ENCODE measurements at places on chromosomes 6 and 20. TPM values are rescaled to one million over a fixed set of nuclear protein-coding genes. Genes with fewer than 3 reads are reported as not detected.

DNA sequence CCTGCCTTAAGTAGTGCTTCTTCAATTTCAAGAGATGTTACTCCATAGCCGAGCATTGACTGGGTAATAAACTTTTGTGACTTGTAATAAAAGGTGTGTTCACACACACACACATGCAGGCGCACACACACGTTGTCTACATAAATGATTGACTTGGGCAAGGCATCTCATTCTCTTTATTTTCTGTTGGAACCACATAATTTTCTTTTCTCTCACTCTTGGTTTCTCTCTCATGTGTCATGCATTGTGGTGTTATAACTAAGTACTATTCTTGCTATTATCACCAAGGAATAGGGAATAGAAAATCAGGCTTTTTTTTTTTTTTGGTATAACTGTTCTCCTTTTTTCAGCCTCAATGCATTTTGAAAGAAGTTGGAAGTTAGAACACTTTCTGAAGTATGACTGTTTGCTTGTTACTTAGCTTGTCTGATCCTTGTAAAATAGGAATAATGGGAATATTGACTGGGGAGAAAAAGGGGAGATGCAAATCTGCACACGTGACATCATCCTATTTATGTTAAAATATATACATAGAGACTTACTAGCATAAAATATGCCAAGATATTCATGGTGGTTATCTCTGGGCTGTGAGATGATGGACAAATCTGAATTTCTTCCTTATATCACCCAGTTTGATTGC, 26.1 kb upstream of the CD83 start:
- no peak for DNase-seq

GRCh38 chr20:62886709-62887058, 25.1 kb upstream of the TCFL5 start:
- no peak for DNase-seq

- DNase-seq = no peak
Observed at GRCh38 chr20:32678948-32679347, 5.2 kb upstream of the C20orf203 start.

DNA sequence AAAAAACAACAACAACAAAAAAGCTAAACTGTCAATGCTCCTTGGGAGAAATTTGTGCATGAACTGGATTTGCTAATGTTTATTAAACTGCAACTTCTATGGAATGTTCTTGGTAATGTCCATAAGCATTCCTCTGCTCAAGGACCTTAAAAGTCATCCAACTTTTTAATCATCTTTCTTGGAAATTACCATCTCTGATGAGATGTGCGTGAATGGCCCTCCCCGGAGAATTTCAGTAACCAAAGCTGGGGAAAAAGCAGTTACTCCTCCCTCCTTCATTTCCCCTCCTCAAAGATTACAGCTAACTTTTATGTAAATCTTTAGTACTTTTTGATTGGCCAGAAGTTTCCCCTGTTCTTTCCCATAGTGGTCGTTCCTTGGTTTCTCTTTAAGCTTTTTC, 5.2 kb downstream of the TBCC start:
- no peak for DNase-seq

DNA sequence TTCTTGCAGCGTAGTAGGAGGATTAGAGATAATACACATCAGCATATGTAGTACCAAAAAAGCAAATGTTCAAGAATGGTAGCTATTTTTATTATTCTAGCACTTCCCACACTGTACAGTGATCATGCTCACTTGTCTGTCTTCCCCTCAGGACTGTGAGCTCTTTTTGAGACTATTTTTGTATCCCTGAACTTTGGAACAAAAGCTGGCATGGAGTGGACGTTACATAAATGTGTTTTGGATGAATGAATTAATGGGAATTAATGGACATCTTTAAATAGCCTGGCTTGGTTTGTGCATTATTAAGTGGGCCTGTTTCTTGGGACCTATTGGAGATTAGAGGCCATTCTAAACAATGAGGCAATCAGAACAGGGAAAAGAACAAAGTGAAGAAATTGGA, 243.7 kb downstream of the CD83 start:
- DNase-seq = no peak

- peak; percentile 67 for DNase-seq
Observed at GRCh38 chr6:166313255-166314070, 5.3 kb upstream of the PRR18 start.

DNA sequence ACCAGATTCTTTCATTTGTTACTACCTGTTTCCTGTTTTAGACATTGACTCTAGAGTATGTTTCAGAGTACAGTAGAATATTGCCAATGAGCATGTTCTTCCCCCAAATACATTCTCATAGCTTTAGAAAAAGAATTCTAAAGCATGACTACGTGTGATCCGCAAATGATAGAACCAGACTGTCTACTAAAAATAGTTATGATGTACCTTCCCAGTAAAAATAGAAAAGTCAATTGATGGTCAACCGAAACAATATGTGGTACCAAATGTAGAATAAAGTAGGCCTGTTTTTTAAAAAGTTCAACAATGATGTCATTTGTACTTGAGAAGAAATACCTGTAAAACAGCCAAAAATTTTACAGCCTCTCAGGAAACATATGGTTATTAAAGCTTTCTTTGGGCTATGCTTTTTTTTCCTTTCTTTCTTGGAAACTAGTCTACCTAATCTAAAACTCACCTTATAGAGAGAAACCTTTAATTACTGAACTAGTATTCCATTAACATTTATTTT, 130.1 kb upstream of the MTHFD1L start:
- DNase-seq = no peak

GRCh38 chr20:37699202-37699601, 5.4 kb downstream of the CTNNBL1 start:
- DNase-seq = no peak

RFX6 gene
- 0.11 TPM for total RNA-seq

DEFB124 gene
- total RNA-seq = not detected

TGM3 gene
- 0.07 TPM for total RNA-seq

STMN3 gene
- 53.4 TPM for total RNA-seq

Measured in WTC11 (cell line).